ENCODE measurements at places on chromosomes 1 and 21. TPM values are rescaled to one million over a fixed set of nuclear protein-coding genes. Genes with fewer than 3 reads are reported as not detected.

DNA sequence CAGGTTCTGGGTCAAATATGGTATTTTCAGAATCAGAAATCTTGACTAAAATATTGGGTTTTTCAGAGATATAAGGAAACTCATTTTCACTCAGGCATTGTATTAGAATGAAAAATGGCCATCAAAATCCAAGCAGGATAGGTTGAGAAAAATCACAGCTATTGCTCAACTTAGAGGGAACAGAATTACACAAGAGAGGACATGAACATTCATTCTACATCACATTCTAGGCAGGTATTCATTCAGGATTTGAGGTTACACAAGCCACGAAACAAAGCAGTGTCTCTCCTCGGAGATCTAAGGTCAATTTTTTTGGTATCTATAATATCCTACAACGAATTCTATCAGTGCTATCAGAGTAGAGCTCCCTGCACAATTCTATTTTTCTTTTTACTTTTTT is 163.6 kb upstream of the HP1BP3 start:
- H3K36me3 ChIP-seq: peaks cover 17% of the 10 kb centered on the region
- no peaks in the 10 kb centered on the region for H3K27me3 ChIP-seq
- H3K27ac ChIP-seq: no peak overlapping the region
- no peak overlapping the region for H3K4me3 ChIP-seq
- H3K4me1 ChIP-seq: no peaks in the 10 kb centered on the region
- no peak for DNase-seq

Gene OLFML3
- total RNA-seq: 0.36 TPM

DNA sequence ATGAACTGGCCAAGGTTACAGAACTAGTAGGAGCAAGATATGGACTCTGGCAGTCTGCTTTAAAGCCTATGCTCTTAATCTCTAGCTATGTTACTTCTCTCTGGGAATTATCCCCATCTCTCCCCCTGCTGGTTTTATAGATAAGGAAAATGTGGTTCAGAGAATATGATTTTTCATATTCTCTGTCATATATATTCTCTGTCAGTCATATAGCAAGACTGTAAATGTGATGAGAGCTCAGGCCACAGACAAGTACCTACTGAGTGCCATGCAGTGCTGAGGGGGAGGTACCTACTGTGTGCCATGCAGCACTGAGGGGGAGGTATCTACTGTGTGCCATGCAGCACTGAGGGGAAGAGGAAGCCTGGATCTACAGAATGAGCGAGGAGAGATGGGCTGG is 220.3 kb upstream of the FGGY start:
- no peak overlapping the region for H3K4me3 ChIP-seq
- no peak overlapping the region for H3K27ac ChIP-seq
- H3K4me1 ChIP-seq: peaks cover 10% of the 10 kb centered on the region
- no peaks in the 10 kb centered on the region for H3K27me3 ChIP-seq

GRCh38 chr1:201457508-201457960 is 11.5 kb downstream of the PHLDA3 start:
- DNase-seq: no peak
- no peaks in the 10 kb centered on the region for H3K4me1 ChIP-seq
- H3K27me3 ChIP-seq: peaks cover 7% of the 10 kb centered on the region
- no peak overlapping the region for H3K27ac ChIP-seq
- no peak overlapping the region for H3K4me3 ChIP-seq

Gene NUDT4B
- not detected for total RNA-seq

- H3K4me3 ChIP-seq: no peak overlapping the region
- no peaks in the 10 kb centered on the region for H3K27me3 ChIP-seq
- H3K36me3 ChIP-seq: no peaks in the 10 kb centered on the region
- DNase-seq: no peak
- H3K4me1 ChIP-seq: peaks cover 56% of the 10 kb centered on the region
- H3K27ac ChIP-seq: no peak overlapping the region
Measured at GRCh38 chr21:35507181-35507759, 458.2 kb upstream of the RUNX1 start.

Gene MYOC
- not detected for total RNA-seq

- no peak for DNase-seq
- no peaks in the 10 kb centered on the region for H3K27me3 ChIP-seq
- peaks cover 6% of the 10 kb centered on the region for H3K36me3 ChIP-seq
- no peak overlapping the region for H3K27ac ChIP-seq
- no peaks in the 10 kb centered on the region for H3K4me1 ChIP-seq
- H3K4me3 ChIP-seq: peak overlapping the region; percentile 36
Measured at GRCh38 chr1:17023102-17023501, 11.4 kb upstream of the ATP13A2 start.

GRCh38 chr1:202281316-202282024 is 60.3 kb downstream of the UBE2T start:
- H3K4me1 ChIP-seq: peaks cover 10% of the 10 kb centered on the region
- H3K36me3 ChIP-seq: no peaks in the 10 kb centered on the region
- H3K27me3 ChIP-seq: peaks cover 13% of the 10 kb centered on the region
- H3K27ac ChIP-seq: no peak overlapping the region
- no peak overlapping the region for H3K4me3 ChIP-seq
- no peak for DNase-seq

DNA sequence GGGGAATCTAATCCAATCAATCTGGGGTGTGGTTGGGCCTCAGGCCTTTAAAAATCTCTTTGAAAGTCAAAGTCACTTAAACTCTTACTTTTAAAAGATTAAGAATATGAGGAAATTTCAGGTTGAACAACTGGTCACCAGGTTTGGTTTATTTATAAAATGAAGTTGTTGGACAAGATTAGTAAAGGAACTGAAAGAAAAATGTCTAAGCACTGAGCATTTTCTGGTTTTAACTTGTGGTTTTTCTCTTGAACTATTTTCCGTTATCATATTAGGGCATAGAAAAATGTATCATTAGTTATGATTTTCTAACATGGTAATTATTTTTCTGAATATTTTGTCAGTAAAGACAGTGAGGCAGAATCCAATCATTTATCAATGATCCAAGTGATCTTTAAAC is 49.6 kb downstream of the RGS2 start:
- no peaks in the 10 kb centered on the region for H3K36me3 ChIP-seq
- no peak for DNase-seq
- no peak overlapping the region for H3K4me3 ChIP-seq
- H3K4me1 ChIP-seq: no peaks in the 10 kb centered on the region

Gene RHOC
- 3.0 TPM for total RNA-seq

DNA sequence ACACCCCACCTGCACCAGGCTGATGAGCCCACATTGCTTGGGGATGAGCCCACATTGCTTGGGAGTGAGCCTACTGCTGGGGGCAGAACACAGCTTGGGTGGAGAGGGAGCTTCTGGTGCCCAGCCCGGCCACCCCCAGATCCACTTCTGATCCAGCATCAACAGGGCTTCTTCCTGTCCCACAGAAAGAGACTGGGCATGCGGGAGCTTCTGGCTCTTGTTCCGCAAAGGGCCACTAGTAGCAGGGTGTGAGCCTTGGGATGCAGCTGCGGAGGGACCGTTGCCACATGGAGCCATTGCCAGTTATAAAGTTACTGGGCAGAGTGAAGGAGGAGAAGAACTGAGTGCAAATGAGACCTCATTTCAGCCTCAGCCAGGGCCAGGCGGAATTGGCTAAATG is 36.3 kb downstream of the PKP1 start:
- H3K36me3 ChIP-seq: no peaks in the 10 kb centered on the region
- H3K27ac ChIP-seq: no peak overlapping the region
- peaks cover 3% of the 10 kb centered on the region for H3K27me3 ChIP-seq
- no peak overlapping the region for H3K4me3 ChIP-seq
- no peaks in the 10 kb centered on the region for H3K4me1 ChIP-seq

DNA sequence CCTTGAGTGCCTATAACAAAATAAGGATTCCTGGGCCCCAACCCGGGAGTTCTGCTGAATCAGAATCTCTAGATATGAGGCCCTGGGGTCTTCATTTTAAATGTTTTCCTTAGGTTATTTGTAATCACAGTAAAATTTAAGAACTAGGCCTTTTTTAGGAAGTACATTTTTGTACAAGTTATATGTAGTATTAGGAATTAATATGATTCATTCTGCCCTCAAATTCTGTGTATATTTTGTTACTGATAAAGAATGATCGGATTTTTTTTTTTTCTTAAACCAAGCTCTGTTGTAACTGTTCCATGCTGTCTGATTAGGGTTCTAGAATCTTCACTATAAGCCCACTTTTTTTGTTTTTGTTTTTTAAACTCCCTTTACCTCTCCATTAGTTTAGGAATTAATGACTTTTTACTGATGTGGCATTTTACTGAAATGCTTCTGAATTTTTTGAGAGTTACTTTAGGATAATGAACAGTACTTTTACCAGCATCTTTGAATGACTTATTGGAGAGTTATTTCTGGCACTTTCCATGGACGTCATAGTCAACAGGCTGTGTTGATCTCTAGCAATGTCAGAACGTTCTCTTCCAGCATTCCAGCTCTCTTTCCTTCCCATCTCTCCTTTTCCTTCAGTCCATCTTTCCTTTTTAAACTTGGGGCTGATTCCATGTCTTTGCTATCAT is 48.3 kb downstream of the CLIC4 start:
- H3K27ac ChIP-seq: no peak overlapping the region
- DNase-seq: no peak
- H3K36me3 ChIP-seq: peaks cover 4% of the 10 kb centered on the region
- H3K4me1 ChIP-seq: no peaks in the 10 kb centered on the region
- H3K27me3 ChIP-seq: no peaks in the 10 kb centered on the region

Gene CHIT1
- total RNA-seq: 0.75 TPM

Gene OR2G6
- total RNA-seq: not detected

Gene CRTC2
- 132 TPM for total RNA-seq

GRCh38 chr1:60847855-60848582 is 234.3 kb upstream of the NFIA start:
- no peak overlapping the region for H3K4me3 ChIP-seq
- DNase-seq: no peak
- peaks cover 15% of the 10 kb centered on the region for H3K27me3 ChIP-seq
- no peaks in the 10 kb centered on the region for H3K36me3 ChIP-seq

Gene BATF3
- total RNA-seq: 1.2 TPM

Gene CNIH4
- 39.1 TPM for total RNA-seq

DNA sequence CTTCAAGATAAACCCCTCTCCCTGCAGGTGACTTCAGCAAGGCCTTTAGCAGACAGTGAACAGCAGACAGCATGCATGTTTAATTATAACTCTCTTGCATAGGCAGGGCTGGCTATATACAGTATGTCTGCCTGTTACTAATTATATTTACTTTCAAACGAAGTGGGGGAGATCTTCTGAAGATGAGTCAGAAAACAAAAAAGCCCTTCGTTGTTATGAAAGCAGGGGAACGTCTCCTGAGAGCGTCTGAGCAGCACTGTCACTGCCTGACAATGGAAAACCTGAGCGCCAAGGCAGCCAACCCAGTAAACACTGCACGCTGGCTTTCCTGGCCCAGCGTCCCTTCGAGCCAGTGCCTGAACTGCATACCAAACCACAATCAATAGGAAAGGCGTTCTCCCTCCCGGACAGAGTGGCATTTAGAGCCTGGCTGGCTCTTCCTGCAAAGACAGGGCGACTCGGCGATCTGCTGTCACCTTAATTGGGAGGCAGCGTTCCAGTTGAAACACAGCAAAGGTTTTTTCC is 54.1 kb downstream of the TOMM20 start:
- DNase-seq: no peak
- H3K36me3 ChIP-seq: no peaks in the 10 kb centered on the region
- H3K27me3 ChIP-seq: no peaks in the 10 kb centered on the region
- H3K4me3 ChIP-seq: peak overlapping the region; percentile 67
- peaks cover 3% of the 10 kb centered on the region for H3K4me1 ChIP-seq

GRCh38 chr1:159370855-159371254 is 61.1 kb upstream of the OR10J4 start:
- peaks cover 14% of the 10 kb centered on the region for H3K27me3 ChIP-seq
- no peak overlapping the region for H3K27ac ChIP-seq
- H3K36me3 ChIP-seq: no peaks in the 10 kb centered on the region
- no peaks in the 10 kb centered on the region for H3K4me1 ChIP-seq
- no peak for DNase-seq
- no peak overlapping the region for H3K4me3 ChIP-seq

DNA sequence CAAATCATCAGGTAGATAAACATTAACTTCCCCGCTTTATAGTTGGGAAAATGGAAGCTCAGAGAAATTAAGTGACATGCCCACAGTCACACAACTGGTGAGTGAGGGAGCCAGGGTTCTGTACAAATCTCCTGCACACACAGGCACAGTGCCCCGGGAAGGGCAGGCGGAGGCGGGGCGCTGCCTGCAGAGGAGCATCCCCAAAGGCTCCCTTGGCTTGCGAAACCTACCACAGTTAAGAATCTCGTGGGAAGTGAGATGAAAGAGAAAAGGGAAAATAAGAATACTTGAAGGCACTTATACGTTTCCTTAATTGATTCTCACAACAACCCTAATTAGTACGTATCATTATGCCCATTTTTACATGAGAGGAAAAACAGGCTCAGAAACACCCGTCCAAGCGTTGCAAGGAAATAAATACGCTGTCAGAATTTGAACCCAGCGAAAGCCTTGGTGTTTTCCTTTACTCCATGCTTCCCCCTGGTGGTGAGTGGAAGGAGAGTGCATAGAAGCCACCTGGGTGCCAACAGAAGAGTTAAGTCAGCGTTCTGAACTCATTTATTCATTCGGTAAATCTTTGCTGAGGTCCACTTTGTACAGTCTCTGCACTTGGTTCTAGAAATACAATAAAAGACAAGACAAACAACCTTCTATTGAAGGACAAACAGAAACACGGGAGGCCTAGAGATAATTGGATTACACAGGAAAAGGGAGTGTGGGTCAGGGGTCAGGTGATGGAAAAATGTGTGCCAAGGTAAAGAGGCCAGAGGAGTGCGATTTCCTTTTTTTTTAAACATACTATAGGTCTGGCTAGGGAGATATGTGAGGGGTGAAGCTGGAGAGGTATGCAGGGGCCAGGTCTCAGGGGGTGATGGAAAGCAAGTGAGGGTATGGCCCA is 28.4 kb downstream of the ACP6 start:
- peaks cover 6% of the 10 kb centered on the region for H3K36me3 ChIP-seq
- no peak overlapping the region for H3K27ac ChIP-seq
- H3K27me3 ChIP-seq: no peaks in the 10 kb centered on the region
